Central memory CD8-positive, alpha-beta T cell (primary cell): ENCODE measurements at places on chromosomes 13 and 19.

DNA sequence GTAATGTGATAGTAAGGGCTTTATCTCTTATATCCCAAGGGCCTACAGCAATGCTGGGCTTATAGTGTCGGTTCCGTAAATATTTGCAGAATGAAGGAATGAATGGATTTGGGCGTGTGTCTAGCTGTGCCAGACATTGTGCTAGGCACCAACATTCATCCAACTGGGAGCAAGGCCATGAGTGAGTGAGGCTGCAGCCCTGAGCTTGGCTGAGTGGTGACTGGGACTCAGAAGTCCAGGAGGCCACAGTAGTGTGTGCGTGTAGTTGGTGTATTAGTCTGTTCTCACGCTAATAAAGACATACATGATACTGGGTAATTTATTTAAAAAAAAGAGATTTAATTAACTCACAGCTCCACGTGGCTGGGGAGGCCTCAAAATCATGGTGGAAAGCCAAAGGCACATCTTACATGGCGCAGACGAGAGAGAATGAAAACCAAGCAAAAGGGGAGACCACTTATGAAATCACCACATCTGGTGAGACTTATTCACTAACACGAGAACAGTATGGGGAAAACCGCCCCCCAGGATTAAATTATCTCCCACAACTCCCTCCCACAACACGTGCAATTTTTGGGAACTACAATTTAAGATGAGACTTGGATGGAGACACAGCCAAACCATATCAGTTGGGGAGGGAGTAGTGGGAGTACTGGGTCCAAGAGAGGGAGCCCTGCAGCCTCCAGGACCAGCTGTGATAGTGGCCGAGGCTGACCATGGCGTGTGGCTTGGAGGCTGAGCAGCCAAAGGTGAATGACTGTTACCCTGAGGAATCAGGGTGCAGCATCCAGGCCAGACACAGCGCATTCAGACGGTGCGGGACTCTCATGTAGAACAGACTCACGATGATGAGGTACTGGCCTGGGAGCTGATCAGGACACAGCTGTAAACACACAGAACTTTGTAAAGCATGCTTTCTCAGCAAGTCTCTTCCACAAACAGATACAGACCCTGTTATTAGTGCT, 104.6 kb downstream of the TEX26 start:
- no peak for DNase-seq
- H3K27ac ChIP-seq: no peak overlapping the region
- peaks cover 3% of the 10 kb centered on the region for H3K27me3 ChIP-seq
- no peaks in the 10 kb centered on the region for H3K36me3 ChIP-seq

- no peaks in the 10 kb centered on the region for H3K27me3 ChIP-seq
- peaks cover 10% of the 10 kb centered on the region for H3K36me3 ChIP-seq
- no peak for DNase-seq
- H3K27ac ChIP-seq: peak overlapping the region; percentile 83
- peaks cover 28% of the 10 kb centered on the region for H3K4me1 ChIP-seq
Measured at GRCh38 chr19:18696023-18696422, 12.5 kb downstream of the CRTC1 start.

DNA sequence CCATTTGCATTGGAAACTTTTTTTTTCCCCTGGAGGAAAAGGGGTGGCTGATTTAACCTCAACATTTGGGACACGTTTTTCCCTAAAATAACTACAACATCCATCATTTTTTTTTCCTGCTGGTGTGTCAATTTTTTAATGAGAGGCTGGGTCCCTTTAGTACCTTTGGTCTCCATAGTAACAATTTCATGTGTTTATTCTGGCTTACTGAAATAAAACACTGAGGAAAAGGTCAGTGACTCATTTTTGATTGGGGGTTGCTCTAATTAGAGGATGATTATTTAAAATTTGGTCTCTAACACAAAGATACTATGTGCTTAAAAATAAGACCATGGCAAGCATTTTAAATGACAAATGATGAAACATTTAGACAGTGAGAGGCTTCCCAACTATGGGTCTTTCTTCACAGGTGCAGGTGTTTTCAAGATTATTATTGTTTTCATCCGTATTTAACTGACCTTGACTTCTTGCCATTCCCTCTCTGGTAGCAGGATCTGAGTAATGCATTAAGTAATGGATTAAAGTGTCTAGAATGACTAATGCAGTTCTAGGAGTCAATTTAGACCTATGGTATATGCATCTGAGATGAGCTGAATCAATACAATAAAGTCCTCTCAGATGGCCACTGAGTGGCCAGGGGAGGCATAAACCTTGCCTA, 406.4 kb downstream of the KCNRG start:
- H3K27ac ChIP-seq: peak overlapping the region; percentile 90
- H3K27me3 ChIP-seq: no peaks in the 10 kb centered on the region
- H3K4me1 ChIP-seq: peaks cover 38% of the 10 kb centered on the region
- peak overlapping the region; percentile 60 for H3K4me3 ChIP-seq

DNA sequence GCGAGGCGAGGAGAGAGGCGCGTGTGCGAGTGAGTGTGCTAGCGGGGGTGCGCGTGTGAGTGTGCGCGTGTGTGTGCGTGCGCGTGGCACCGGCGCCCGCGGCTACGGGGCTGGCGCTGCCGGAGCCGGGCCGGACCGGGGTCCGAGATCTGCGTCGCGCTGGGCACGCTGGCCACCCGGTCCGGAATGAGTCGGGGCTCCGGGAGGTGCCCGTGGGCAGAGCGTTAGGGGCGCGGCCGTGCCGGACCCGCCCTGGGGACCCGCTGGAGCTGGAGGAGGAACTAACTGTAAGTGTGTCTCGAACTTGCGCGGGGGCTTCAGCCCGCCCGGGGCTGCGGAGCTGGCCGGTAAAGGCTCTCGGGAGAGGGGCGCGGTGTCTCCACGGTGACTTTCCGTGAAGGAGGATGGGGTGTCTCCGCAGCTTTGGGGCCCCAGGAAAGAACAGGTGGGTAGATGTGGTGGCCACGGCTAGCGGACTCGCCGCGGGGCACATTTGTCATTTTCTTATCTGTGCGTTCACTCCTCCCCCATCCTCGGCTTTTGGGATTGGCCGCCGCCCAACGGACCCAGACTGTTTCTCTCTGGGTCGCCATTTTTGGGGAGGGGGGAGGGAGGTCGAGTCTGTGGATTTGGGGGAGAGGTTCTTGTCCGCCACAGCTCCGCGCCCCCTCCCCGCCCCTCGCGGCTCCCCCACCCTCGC, 10.1 kb upstream of the SOX1 start:
- DNase-seq: no peak
- peaks cover 72% of the 10 kb centered on the region for H3K27me3 ChIP-seq
- H3K4me1 ChIP-seq: no peaks in the 10 kb centered on the region
- H3K4me3 ChIP-seq: no peak overlapping the region
- peaks cover 5% of the 10 kb centered on the region for H3K36me3 ChIP-seq

- peak overlapping the region; percentile 64 for H3K27ac ChIP-seq
- no peak for DNase-seq
- H3K27me3 ChIP-seq: no peaks in the 10 kb centered on the region
- H3K4me1 ChIP-seq: peaks cover 18% of the 10 kb centered on the region
Measured at GRCh38 chr13:33537676-33538075, 252.1 kb upstream of the STARD13 start.

GRCh38 chr13:96952595-96952994, 41.7 kb downstream of the OXGR1 start:
- no peaks in the 10 kb centered on the region for H3K36me3 ChIP-seq
- DNase-seq: no peak
- H3K4me3 ChIP-seq: no peak overlapping the region

DNA sequence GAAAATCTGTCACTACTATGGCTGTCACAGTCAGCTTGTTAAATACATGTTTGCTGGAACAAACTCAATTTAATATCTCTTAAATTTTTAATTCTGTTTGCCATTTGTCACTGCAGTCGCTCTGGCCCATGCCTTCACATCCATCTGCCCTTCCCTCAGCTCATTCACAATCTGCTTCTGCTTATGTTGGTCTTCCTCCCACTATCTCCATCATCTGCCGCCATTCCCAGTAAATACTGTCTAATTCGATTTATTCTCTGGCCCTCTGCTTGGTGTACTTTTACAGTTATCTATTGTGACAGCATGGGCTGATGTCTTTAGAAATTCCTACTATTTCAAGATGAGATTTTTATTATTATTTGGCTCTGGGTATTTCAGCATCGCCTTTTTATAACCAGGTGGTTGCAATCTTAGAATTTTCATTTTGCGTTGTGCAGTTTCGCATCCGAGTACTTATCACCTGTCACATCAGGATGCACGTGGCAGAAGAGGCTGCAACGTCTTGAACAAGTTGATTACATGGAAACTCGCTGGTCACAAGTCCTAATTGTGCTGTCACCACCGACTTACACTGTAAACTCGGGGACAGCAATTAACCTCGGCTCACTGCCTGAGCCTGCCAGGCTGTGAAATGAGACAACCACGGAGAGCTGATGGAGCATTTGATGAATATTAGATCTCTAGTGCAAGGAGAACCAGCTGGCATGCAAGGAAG, 158.4 kb downstream of the MYO16 start:
- no peak overlapping the region for H3K27ac ChIP-seq
- H3K4me3 ChIP-seq: no peak overlapping the region
- DNase-seq: no peak
- H3K4me1 ChIP-seq: no peaks in the 10 kb centered on the region
- H3K27me3 ChIP-seq: no peaks in the 10 kb centered on the region

- H3K27me3 ChIP-seq: no peaks in the 10 kb centered on the region
- H3K36me3 ChIP-seq: peaks cover 24% of the 10 kb centered on the region
- no peak for DNase-seq
- peak overlapping the region; percentile 29 for H3K4me3 ChIP-seq
Measured at GRCh38 chr19:4015705-4016402, 8.3 kb downstream of the PIAS4 start.

- no peaks in the 10 kb centered on the region for H3K4me1 ChIP-seq
- peaks cover 20% of the 10 kb centered on the region for H3K27me3 ChIP-seq
- H3K4me3 ChIP-seq: no peak overlapping the region
- H3K27ac ChIP-seq: no peak overlapping the region
- H3K36me3 ChIP-seq: no peaks in the 10 kb centered on the region
Measured at GRCh38 chr19:30390356-30390988, 18.3 kb downstream of the ZNF536 start.

DNA sequence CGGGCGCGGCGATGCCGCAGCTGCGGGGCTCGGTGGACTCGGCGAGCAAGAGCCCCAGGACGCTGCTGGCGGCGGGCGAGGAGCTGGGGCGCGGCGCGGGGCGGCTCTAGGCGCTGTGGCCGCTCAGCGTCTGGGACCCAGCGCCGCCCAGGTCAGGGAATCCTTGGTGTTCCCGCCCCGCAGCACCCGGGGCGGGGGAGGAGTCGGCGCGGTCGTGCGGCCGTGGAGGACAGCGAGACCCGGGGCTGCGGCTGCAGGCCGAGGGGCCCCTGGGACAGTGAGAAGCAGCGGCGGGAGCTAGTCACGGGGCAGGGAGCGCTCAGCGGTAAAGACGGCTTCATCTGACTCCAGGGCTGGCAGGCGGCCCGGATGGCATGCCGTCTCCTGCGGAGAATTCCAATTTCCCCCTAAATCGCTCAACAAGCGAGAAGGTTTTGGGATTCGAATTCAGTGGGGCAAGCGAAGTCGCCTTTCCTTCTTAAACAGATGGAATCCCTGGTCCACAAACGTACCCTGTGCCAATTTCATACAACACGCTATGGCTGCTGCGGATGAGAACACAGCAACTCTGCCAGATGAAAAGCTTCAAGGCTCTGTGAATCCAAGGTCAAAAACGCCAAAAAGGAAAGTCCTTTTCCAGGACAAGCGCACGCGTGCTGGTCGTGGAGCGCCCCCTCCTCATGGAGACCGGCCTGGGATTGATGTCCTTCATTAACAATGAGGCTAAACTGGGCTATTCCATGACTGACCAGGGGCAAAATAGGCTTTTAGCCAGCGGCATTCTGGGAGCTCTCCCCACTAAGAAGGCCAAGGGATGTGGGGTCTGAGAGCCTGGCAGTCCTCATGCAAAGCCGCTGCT, 4.2 kb upstream of the ZSCAN4 start:
- H3K27me3 ChIP-seq: peaks cover 75% of the 10 kb centered on the region
- H3K4me3 ChIP-seq: peak overlapping the region; percentile 77
- H3K4me1 ChIP-seq: peaks cover 6% of the 10 kb centered on the region

DNA sequence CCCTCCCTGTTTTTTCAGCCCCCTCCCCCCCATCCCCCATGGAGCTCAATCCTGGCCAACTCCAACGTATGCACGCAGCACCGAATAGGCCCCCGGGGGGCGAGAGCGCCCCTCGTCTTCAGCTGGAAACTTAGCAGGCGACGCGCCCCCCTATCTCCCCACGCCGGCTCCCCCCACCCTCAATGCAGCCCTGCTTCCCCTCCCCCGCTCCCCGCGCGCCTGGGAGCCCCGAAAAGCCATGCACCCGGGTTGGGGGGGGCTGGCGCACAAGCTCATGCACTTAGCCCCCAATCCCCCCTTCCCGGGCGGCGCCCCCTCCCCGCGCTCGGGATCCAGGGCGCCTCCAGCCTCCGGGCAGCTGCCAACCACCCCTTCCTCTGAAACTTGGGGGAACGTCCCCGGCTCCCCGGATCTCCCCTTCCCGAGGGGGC, 508 bp downstream of the ZBTB7A start:
- H3K27me3 ChIP-seq: no peaks in the 10 kb centered on the region
- H3K4me3 ChIP-seq: peak overlapping the region; percentile 83
- H3K36me3 ChIP-seq: peaks cover 25% of the 10 kb centered on the region
- H3K27ac ChIP-seq: peak overlapping the region; percentile 64

GRCh38 chr19:13055213-13056051, 47.2 kb downstream of the LYL1 start:
- DNase-seq: no peak
- peaks cover 15% of the 10 kb centered on the region for H3K4me1 ChIP-seq
- peaks cover 11% of the 10 kb centered on the region for H3K27me3 ChIP-seq
- H3K27ac ChIP-seq: no peak overlapping the region
- no peak overlapping the region for H3K4me3 ChIP-seq
- no peaks in the 10 kb centered on the region for H3K36me3 ChIP-seq

DNA sequence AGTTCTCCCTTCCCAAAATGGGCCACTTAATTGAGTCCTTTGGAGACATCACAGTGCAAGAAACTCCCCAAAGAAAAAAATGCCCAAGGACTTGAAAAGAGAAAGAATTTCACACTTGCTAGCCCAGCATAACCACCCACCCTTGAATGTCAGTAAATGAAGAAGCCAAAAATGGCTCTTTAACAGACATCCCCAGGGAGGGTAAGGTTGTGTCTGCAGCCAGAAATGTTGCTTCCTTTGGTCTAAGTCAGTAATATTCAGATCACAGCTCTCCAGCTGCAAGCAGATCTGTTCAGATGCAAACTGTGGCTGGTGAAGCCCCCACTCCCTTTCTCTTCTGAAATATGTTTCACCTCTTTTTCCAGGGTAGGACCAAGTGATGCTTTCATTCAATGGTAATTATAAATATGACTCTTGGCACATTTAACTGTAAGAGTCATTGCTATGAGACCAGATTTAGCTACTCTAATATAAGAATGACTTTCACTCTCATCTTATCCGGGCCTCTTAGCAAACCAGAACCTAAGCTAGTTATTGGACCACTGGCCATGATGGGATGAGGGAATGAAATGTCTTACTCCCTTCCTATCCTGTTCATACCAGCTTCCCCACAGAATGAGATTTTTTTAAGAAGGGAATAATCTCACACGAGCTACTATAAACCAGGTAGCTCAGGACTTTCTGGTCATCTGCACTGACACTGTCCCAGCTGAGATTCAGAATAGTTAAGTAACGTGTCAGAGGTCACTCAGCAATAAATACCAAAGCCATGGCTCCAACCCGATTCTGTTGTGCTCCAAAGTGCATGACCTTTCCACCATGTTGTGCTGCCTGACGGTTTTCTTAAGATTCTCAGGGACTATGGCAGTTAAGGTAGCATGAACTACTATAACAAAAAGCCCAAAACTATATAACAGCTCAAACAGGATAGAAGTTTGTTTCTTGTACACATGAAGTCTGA, 234.1 kb downstream of the FOXO1 start:
- H3K36me3 ChIP-seq: no peaks in the 10 kb centered on the region
- H3K4me3 ChIP-seq: no peak overlapping the region
- no peak overlapping the region for H3K27ac ChIP-seq
- no peak for DNase-seq
- peaks cover 16% of the 10 kb centered on the region for H3K4me1 ChIP-seq
